Pancreas (tissue), 10 donors: ENCODE measurements at places on chromosomes 11 and 22. TPM values are rescaled to one million over a fixed set of nuclear protein-coding genes. Genes with fewer than 3 reads are reported as not detected.

- DNase-seq: no peak
These were observed 194.6 kb upstream of the CCDC90B start for GRCh38 chr11:83480811-83481210.

- DNase-seq: no peak
These were observed 63.2 kb upstream of the HSPA8 start for GRCh38 chr11:123125169-123125568.

DNA sequence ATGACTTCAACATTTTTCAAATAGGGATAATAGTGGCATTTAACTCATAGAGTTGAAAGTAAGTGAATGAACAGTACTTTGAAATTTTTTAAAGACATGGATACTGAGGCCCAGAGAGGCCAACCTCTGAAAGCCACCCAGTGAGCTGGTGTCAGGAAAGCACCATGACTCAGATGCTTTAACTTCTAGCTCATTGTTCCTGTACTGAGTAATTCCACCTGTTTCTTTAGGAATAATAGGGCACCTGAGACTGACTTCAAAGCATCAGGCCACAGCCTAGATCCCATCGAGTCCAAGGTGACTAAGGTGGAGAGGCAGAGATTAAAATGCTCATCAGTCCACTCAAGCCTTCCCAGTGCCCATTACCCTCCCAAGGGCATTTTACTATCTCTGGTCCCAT, 491.8 kb upstream of the TENM4 start:
- DNase-seq: no peak

GRCh38 chr11:77669848-77670511, 32.4 kb upstream of the CLNS1A start:
- DNase-seq: no peak

DNA sequence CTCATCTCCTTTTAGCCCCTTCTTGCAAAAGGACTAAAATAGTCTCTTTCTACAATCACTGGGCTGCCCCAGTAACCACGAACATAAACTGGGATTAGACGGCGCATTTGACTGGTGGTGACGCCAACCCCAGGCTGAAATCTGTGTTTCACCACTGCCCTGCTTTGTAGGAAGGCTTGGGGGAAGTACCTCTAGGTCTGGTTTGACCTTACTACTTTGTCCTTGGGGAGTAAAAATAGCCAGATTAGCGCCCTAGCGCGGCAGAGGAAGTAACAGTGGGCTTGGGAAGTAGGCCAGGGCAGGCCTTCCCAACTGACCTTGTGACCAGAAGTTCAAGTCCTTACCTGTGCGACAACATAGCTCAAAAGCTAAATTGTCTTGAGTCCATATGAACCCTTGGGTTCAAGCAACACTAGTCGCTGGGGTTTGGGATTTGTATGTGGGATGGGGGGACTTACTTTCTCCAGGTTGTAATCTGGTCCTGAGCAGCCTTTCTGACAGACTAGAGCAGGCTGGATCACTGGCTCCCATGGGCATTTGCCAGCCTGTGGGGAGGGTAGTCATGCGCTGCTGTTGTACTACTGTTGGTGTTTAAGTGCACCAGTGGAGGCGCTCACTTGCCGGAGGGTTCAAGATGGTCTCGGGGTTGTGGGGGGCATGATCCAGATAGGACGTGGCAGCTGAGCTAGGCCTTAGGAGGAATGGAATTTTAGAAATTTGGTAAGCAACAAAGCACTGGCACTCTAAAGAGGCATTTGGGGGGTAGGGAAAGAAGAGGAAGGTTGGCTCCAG, 953 bp upstream of the PACS1 start:
- peak; percentile 69 for DNase-seq

DNA sequence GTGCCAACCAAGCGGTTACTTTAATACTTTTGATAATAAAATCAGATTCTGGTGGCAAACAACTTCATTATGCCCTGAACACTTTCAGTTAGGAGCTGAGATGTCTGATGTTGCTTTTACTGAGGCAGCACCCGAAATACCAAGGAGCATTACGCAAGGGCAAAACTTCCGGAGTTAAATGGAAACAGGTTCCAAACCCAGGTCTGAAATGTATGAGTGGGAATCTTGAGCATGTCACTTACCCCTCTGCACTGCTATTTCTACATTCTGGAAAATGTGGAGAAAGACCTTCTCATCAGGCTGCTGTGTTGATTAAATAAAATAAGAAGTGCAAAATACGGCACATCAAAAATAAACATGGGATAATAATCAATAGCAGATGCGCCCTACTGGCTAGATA, 315.1 kb downstream of the LARGE1 start:
- no peak for DNase-seq

GRCh38 chr11:48011798-48012391, 31.5 kb downstream of the PTPRJ start:
- no peak for DNase-seq

DNA sequence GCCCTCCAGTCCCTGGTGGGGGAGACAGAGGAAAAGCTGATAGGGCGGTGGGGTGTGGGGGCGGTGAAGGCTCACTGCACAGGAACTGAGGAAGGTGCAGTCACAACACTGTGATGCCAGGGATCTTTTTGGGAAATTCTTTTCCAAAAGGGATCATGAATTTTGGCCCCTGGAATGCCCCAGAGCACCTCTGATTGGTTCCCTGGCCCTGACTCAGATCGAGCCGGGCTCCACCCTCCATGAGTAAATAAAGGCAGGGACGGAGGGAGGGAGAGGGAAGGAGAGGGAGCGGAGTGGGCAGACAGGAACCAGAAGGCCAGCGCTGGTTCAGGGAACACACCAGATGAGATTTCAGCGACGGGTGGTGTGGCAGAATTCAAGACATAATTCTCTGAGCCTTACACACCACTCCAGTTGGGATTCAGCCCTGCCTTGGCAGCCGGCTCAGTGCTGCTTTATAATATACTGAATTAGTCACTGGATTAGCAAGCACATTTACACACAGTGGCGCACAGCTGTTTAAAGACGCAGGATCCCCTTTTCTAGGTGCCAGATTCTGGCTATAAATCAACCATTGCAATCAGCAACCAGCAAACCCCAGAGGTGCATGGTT, 80.3 kb downstream of the ETS1 start:
- peak; percentile 82 for DNase-seq

- peak; percentile 58 for DNase-seq
These were observed 67.0 kb upstream of the TBCEL start for GRCh38 chr11:120956710-120957495.

DNA sequence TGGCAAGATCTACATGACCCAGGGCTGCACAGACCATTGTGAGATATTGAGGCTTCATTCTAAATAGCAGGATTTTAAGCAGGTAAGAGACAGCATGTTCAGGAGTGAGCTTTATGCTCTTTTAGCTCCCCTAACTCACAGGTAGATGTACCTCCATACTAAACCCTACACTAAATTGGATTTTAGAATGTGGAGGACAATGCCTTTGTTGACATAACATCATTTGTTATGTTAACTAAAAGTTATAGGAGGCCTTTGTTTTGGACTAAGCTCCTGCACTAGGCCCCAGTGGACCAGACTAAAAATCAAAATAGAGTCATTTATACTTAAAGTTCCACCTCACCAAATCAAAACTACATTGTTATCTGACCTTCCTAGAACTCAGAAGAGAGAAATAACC, 6.8 kb downstream of the DDIAS start:
- DNase-seq: no peak

- DNase-seq: no peak
These were observed 48.0 kb upstream of the ANO3 start for GRCh38 chr11:26283852-26284408.

DNA sequence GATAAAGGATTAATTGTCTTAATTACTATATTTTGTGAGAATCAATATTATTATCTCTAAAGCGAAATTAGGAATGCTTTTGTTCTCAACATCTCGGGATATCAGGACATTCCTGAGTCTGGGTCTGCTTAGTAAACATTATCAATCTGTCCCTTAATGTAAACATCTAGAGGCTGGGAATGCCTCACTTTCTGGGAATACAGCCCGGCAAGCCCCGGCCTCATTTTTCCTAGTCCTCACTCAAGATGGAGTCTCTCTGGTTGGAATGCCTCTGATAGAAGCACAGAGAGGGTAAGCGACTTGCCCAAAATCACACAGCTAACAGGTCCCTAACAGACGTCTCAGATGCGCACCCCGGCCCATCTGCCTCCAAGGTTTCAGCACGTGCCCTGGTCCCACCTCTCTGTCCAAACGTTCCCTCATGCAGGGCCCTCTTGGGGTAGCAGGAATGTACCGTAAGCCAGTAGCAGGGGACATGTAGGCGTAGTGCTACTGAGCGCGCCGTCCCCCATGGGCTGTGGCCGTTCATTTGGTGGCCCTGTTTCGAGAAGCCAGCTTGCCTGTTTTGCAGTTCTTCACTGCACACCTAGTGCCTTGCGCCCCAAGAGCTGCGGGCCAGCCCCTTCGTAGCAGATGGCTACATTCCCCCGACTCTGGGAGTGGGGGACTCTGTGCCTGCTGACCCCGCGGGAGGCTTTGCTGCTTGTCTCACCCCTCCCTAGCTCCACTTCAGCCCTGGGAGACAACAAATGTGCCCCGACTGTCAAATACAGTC, 62.2 kb upstream of the FADD start:
- DNase-seq: no peak

DNA sequence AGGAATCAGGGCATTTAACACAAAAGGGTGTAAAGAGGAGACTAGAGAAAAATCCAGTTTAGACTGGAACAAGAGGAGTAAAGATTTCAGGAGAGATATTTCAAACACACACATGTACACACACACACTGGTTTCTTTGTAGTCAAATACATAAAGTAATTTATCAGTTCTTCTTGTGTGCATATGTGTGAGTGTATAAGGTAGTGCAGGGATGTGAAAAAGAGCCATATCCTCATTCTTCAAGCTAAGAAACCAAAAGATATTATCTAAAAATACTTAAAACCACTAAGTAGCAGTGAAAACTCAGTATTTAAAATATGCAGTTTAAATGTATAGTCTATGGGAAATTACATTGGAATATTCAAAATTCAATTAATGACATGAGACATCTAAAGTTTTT, 52.5 kb upstream of the CARD18 start:
- no peak for DNase-seq

- DNase-seq: no peak
These were observed 3.1 kb upstream of the PYGM start for GRCh38 chr11:64762674-64763525.

DNA sequence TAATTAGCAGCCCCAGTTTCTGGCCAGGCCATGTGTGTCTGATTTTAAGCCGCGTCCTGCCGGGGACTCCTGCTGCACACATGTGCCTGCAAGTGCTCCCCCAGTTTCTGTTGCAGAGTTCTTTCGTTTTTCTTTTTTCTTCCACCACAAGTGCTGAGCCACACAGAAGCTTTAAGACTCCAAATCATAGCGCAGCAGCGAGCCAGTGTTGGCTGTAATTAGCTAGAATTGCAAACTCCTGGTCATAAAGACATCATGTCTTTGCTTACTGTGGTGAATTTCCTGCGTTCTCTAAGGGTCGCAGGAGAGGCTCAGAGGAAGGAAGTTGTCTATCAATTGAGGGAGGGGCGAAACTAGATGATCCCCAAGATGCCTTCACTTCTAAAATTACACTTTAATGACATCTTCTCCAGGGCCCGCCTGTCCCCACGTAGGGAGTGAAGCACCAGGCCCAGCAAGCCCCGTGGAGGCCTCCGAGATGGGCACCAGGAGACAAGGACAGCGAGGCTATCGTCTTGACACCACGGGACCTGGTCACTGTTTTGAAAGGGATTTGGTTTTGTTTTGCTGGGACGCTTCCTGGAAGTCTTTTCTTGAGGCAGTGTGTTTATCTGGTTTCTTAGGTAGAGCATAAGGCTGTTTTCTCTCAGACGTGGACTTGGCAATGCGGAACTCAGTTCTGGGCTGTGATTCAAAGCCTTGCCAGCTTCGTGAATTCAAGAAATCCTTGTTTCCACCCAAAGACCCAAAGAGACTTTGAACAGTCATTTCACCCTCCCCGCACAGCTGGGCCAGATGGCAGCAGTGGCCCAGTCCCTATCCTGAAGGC, 71.8 kb downstream of the UBASH3B start:
- no peak for DNase-seq

- DNase-seq: peak; percentile 47
These were observed 6.9 kb downstream of the TRABD start for GRCh38 chr22:50192436-50193204.

DNA sequence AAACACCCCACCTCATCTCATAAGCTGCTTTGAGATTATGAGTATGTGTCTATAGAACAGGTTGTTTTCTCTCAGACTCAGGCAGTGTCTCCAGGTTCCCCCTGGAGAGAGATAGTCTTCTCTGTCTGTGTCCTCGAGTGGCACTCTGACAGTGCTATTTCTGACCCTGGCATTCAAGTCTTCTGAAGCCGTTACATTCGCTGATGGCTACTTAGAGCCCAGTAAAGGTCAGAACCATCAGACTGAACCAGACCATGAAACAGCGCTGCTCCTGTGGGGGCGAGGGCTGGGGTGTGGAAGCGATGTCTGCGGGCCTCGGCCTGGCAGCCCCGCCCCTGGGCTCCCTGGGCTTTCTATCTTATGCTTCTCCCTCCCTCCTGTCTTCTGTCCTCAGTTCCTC, 23.5 kb downstream of the SHISA8 start:
- no peak for DNase-seq

GRCh38 chr22:38846412-38846811, 2.6 kb upstream of the NPTXR start:
- DNase-seq: no peak

DNA sequence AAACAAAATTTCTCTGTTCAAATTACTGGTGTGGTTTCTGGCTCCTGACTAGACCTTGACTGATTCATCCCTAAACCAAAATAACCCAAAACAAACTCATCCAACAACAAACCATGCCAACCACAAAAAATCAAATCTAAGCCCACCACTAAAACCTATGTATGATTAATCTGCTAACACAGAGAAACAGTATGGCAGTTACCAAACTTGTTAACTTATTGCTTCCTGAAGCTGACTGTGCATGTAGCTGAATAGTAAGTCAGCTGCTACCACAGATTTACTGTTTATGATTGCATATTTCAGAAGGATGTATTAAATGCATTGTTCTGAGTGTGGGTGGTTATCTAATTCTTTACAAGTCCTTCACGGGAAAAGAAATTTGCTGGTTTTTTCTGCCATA, 231.1 kb downstream of the SWAP70 start:
- no peak for DNase-seq

DNA sequence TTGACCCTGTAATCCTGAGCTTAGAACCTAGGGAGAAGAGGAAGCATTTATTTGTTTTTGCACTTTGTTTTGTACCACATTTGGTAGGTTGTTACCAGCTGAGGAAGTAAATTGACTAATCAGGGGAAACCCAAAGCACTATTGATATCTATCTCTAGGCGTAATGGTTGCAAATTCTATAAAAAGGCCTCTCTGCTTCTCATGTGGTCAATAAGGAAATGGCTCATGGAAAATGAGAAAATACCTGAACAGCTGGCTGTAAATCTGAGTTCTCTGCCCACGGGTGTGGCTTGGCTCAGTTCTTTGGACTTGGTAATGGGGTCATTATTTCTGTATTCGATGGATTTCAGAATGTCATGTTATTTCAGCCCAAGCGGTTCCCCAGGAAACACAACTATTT, 42.4 kb downstream of the BARX2 start:
- no peak for DNase-seq

GP1BB gene
- 1.4 TPM for total RNA-seq

DMC1 gene
- 0.28 TPM for total RNA-seq

PIH1D2 gene
- 0.69 TPM for total RNA-seq

KCNK4 gene
- not detected for total RNA-seq

C11orf97 gene
- total RNA-seq: not detected

CRYBB2 gene
- total RNA-seq: not detected
